ENCODE measurements at places on chromosomes 3 and 15. TPM values are rescaled to one million over a fixed set of nuclear protein-coding genes. Genes with fewer than 3 reads are reported as not detected.

PPP1R14D gene
- total RNA-seq, result not detected

GABRA5 gene
- total RNA-seq, result 1.6 TPM

OXTR gene
- 0.52 TPM for total RNA-seq

ITIH3 gene
- 2.1 TPM for total RNA-seq

DAPK2 gene
- 2.6 TPM for total RNA-seq

PLSCR4 gene
- total RNA-seq, result 21.9 TPM

UNC13C gene
- 3.1 TPM for total RNA-seq

Measured in skeletal muscle tissue (tissue), 5 donors.